ENCODE measurements at places on chromosomes 2 and 18.

- no peak for DNase-seq
These were observed 45.8 kb downstream of the PSMG2 start for GRCh38 chr18:12748671-12749070.

DNA sequence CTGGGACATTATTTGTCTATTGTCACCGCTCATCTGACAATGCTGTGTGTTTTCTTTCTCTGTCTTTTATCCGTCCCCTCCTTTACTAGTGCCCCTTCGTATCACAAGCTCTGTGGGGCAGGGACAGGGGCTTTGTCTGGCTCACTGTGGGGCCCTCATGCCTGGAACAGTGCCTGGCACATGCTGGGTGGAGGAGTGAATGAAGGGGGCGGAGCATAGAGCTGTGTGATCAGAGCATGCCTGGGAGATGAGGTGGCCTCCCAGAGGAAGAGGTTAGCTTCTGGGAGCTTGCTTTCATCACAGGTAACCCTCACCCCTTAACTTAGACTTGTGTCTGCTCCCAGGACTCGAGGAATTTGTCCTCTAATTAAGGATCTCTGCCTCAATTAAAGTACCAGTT, 16.4 kb downstream of the MTCL1 start:
- DNase-seq = no peak

- DNase-seq = no peak
These were observed 11.6 kb downstream of the OXER1 start for GRCh38 chr2:42752314-42752713.

DNA sequence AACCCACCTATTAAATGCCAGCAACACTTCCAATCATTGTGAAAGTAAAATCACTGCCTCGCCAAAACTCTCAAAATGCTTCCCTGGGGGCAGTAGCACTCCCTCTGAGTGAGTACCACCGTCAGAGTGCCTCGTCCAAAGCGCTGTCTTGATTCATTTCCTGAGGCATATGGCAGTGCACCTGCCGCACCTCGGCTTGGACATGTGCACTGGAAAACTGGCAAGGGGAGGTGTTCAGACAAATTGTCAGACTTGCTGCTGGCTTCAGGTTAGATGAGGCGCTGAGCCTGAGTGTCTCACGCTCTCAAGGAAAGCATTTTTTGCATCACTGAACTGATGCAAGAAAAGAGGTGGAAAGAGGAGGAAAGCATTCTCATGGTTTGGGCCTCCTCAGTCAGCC, 132.8 kb downstream of the ATL2 start:
- DNase-seq = no peak

DNA sequence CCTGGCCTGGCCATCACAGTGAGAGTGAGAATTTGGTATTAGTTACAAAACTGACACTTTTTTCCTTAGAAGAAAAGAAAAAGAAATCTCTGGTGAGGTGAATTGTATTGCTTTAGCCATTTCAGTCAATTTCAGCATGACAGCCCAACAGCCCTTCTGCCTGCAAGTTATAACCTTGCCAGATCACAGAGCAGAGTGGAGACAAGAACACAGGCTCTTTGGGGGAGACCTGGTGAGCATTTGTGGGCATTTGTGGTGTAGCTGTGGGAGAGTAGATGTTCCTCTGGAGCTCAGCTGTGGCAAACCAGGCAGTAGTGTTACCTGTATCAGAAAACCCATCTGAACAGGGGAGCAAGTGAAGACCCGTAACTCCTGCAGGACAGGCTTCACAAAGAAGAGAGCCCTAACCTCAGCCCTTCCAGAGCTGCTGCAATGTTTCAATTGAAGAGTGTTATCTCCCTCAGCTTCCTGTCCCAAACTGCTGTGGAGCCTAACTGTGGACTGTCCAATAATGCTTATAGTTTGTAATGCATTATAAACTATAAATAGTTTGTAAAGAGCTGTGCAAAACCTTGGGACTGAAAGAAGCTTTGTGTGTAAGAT, 22.8 kb upstream of the DLX1 start:
- DNase-seq = no peak

GRCh38 chr2:102061286-102061699, 69.5 kb downstream of the IL1R2 start:
- no peak for DNase-seq

DNA sequence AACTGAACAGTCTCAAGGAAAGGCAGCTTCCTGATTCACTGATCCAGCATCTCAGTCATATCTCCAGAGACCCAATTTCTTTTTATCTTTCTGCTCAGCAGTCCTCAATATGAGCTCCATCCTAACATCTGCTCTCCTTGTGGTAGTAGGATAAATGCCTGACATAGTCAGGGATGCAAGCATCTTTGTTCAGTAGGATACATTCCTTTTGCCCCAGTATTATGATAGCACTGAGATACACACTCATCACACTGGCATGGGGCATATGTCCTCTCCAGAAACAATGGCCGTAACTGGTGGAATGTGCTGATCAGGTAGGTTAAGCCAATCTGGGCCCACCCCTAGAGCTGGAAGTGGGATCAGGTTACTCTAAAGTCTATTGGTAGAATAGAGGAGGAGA, 207.2 kb downstream of the ETAA1 start:
- DNase-seq = no peak

GRCh38 chr18:58438161-58438957, 190.5 kb downstream of the ALPK2 start:
- DNase-seq = no peak

DNA sequence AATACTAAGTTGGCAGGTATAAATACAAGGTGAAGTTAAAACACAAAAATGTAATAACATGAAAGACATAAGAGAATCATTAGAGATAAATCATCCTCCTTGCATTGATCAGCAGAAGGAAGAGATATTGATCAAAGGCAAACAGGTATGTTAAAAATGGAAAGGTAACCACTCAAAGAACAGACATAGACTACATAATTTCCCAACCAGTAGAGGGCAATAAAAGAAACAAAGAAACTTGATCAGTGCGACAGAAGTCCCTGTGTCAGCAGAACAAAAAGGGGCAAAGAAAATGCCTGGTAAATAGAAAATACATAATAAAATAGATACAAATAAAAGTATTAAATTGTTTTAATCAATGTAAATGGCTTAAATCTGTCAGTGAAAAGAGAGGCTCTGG, 53.6 kb downstream of the FAM228A start:
- no peak for DNase-seq

- DNase-seq = no peak
These were observed 138.1 kb upstream of the CHAC2 start for GRCh38 chr2:53629501-53629900.

- no peak for DNase-seq
These were observed 5.9 kb downstream of the ASXL3 start for GRCh38 chr18:33583901-33584300.

GRCh38 chr2:163466331-163467250, 269.2 kb downstream of the FIGN start:
- no peak for DNase-seq

DNA sequence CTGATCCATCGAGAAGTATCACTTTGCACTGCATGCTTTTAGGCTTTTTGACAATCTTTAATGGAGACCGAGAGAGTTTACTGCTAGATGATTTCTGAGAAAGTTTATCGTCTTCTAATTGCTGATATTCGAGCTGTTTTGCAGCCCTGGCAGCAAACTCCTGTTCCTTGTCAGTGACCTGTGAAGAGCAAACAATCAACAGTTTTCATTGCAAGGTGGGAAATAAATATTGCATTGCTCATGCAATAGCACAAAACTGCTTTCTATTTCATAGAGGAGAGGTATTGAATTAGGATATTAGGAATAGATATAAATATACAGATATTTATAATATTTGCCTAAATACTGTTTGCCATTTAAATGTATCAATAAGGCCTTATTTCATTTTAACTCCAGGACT, 65.5 kb downstream of the EPB41L3 start:
- DNase-seq = no peak

DNA sequence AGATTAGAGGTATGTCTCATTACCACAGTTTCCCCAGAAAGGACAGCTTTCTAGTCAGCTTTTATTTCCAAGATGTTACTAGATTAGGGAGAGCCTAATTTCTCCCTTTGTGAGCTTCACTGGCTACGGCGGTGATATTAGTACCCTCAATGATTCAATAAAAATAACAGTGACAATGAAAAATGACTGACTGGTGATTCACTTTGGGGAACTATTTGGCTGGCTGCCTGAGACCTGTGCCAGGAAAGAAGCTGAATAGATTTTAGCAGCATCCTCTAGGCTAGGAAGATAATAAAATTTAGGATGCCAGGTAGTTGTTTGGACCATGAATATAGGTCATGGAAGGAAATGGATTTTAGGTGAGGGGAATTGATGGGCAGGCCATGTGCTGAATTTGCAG, 178.7 kb downstream of the FMNL2 start:
- no peak for DNase-seq

- DNase-seq = no peak
These were observed 81.9 kb downstream of the NEURL3 start for GRCh38 chr2:96423291-96423690.

- DNase-seq = no peak
These were observed 149.7 kb downstream of the SMAD7 start for GRCh38 chr18:48800876-48801727.

DNA sequence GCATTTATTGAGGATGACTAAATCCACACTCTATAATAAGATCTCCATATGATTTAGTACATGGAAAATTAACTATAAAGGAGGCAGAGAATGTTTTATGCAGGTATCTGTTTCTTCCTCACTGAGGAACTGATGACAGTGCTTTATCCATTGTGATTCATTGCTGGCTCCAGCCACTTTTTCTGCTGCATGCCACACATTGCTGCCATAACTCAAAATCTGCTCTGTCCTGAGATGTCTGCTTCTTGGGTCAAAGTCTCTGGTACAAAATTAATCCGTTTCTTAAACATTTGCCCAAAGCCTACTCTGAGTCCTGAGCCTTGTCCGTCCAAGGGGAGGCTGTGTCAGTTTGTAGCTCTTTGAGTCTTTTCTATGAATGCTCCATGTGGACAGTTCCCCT, 15.5 kb upstream of the ARHGAP28 start:
- no peak for DNase-seq

DNA sequence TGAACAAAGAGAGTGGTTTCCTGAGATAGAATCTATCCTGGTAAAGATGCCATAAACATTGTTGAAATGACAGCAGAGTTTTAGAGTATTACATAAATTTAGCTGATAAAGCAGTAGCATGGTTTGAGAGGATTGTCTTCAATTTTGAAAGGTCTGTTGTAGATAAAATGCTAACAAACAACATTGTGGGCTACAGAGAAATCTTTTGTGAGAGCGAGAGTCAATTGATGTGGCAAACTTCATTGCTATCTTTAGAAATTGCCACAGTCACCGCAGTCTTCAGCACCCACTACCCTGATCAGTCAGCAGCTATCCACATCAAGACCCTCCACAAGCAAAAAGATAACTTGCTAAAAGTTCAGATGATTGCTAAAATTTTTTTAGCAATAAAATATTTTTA, 17.5 kb downstream of the VRK2 start:
- DNase-seq = no peak

DNA sequence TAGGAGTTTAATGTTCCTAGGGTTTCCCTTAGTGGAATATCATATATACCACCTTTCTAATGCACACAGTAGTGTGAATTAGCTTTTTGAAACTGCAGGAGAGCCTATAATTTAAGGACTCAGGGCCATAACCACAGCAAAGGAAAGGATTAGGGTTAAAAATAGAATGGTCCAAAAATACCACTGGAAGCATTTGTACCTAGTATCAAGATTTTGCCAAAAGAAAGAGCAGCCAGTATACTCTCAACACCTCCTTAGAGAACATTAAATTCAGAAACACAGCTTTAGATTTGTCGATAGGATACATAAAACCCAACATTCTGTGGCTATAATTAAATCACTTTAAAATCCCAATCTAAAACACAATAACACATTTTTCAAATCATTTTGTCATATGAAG, 634.9 kb downstream of the EPHA4 start:
- DNase-seq = no peak

DNA sequence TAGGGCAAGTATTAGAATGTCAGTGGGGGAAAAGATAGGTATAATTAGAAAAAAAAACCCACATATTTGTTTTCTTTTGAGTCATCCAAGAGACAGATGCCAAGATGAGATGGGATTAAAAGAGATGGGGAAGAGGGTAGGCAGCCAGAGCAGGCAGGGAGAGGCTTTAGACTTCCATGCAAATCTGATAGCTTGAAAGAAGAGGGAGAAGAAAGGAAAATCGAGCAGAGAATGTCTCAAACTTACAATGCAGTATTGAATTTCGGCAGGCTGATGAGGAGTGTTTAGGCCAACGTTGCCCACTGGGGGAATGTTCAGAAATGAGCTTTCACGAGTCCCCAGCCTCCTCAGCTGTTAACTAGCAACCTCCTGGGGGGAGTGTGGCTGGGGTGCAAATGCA, 91.3 kb downstream of the SPATS2L start:
- DNase-seq = no peak

- no peak for DNase-seq
These were observed 1.3 kb upstream of the SCTR start for GRCh38 chr2:119525614-119526013.

DNA sequence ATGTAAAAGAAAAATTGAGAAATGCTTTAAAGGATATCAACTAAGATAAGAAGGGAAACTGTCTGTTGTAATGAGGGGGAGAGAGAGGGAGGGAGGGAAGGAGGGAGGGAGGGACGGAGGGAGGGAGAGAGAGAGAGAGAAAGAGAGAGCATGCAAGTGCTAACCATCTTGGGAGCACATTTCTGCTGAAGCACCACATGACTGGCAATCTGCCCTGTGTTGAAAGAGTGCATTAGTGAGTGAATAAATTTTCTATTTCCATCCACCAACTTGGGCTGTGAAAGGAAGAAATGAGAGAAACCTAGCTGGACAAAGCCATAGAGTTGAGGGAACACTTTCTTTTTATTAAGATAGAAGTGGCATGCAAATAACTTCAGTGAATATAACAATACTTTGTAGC, 110.7 kb downstream of the TMX3 start:
- DNase-seq = no peak

- no peak for DNase-seq
These were observed 335.2 kb downstream of the LRATD1 start for GRCh38 chr2:14967729-14968128.

DNA sequence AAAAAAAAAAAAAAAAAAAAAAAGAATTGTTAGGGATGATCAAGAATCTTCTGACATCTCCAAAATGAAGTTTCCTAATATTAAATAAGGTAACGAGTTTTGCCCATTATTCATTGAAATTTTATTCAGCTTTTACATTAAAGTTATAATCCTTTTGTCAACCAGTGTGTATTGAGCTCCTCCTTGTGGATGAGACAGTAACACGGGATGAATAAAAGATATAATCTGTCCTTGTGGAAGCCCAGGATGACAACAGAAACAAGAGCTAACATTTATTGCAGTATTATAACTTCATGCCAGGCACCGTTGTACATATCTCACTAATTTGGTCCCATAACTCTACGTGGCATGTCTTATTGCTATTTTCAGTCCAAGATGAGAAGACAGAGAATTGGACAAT, 33.4 kb upstream of the SERPINB7 start:
- no peak for DNase-seq

GRCh38 chr2:230583581-230583980, 129.1 kb upstream of the CAB39 start:
- no peak for DNase-seq

DNA sequence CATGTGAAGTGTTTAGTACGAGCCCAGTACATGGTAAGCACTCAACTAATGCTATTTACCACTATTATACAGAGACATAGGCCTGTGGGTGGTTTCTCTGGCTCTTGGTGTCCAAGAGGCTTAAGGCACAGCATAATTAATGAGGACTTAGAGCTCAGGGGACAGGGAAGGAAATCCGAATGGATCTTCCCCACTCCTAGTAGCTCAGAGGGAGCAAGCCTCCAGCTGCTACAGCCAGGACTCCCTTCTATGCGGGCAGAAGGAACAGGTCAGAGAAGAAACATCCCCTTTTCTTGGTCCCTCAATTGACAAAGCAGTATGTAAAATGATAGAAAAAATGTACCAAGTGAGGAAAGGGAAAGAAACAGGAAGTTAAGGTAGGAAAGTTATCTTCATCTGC, 261.3 kb upstream of the STON1 start:
- no peak for DNase-seq
